Left ventricle myocardium superior (tissue), 1 donor: ENCODE measurements at places on chromosomes 6 and 20. TPM values are rescaled to one million over a fixed set of nuclear protein-coding genes. Genes with fewer than 3 reads are reported as not detected.

MUC21 gene
- total RNA-seq: not detected

FLRT3 gene
- total RNA-seq: 1.0 TPM

APOBEC2 gene
- 237 TPM for total RNA-seq

RUNX2 gene
- total RNA-seq: 0.79 TPM

EYS gene
- not detected for total RNA-seq

GINS1 gene
- 0.94 TPM for total RNA-seq

SLC17A3 gene
- not detected for total RNA-seq

SOX18 gene
- total RNA-seq: 36.8 TPM

PNLDC1 gene
- 0.17 TPM for total RNA-seq

RIPOR3 gene
- 8.0 TPM for total RNA-seq

ADGB gene
- total RNA-seq: not detected

WFDC2 gene
- total RNA-seq: 1.4 TPM

GABBR1 gene
- 22.6 TPM for total RNA-seq

METTL24 gene
- 1.6 TPM for total RNA-seq

RAB44 gene
- 0.07 TPM for total RNA-seq

ME1 gene
- 24.9 TPM for total RNA-seq

VGLL2 gene
- total RNA-seq: not detected

MBOAT1 gene
- 5.0 TPM for total RNA-seq

LSM14B gene
- 58.4 TPM for total RNA-seq

TRIM31 gene
- total RNA-seq: not detected

ATG5 gene
- 16.6 TPM for total RNA-seq

WFDC9 gene
- total RNA-seq: not detected

GSTA4 gene
- 8.0 TPM for total RNA-seq

BMP7 gene
- 32.2 TPM for total RNA-seq

TRERF1 gene
- 1.8 TPM for total RNA-seq

TNNC2 gene
- total RNA-seq: not detected

DLK2 gene
- total RNA-seq: 1.2 TPM

EFCAB8 gene
- total RNA-seq: not detected

DACT2 gene
- 0.92 TPM for total RNA-seq

TMEM151B gene
- total RNA-seq: not detected

SLC35D3 gene
- not detected for total RNA-seq

LINC00237 gene
- total RNA-seq: not detected

FGD2 gene
- 8.0 TPM for total RNA-seq

KCNS1 gene
- total RNA-seq: not detected

CYP21A2 gene
- 0.52 TPM for total RNA-seq

TOX2 gene
- total RNA-seq: 0.47 TPM

DPPA5 gene
- not detected for total RNA-seq

ARFGAP1 gene
- 30.9 TPM for total RNA-seq

HLA-DQA1 gene
- 4.9 TPM for total RNA-seq

LRFN2 gene
- total RNA-seq: not detected
